ENCODE measurements at places on chromosomes 11 and 22. TPM values are rescaled to one million over a fixed set of nuclear protein-coding genes. Genes with fewer than 3 reads are reported as not detected.

DNA sequence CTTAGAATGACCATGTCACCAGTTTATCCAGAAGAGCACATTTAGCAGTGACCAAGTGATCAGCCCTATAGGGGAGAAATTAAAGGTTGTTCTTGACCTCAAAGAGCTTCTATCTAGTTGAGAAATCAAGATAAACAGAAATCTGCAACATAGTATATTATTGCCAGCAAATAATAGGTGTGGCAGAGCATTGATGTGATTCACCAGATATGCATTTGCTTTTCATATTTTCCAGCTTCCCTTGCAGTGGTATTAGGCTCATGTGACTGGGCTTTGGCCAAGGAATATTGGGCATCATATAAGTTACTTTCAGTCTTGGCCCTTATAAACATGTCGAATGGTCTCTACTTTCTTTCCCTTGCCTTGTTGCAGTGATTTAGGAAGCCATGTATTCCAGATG, 34.5 kb downstream of the COMMD9 start:
- DNase-seq = no peak
- no peaks in the 10 kb centered on the region for H3K27me3 ChIP-seq
- no peak overlapping the region for H3K27ac ChIP-seq

DNA sequence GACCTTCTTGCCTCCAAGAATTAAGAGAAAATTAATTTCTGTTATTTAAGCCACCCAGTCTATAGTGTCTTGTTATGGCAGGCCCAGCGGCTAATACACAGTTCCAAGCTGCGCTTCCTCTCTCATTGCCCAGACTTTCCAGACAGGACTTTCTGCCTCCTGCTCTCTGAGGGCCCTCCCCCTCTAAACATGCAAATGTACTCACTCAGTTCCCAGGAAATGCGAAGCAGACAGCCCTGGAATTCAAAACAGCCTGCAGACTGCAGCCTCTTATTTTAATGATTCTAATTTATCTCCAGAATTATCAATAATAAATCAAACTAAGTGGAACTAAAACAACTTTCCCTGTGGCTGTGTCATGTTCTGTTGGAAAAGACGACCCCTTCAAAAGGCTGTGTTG, 115.5 kb upstream of the ISX start:
- peaks cover 2% of the 10 kb centered on the region for H3K4me1 ChIP-seq
- no peaks in the 10 kb centered on the region for H3K27me3 ChIP-seq
- H3K4me3 ChIP-seq = no peak overlapping the region
- H3K36me3 ChIP-seq = no peaks in the 10 kb centered on the region
- H3K27ac ChIP-seq = no peak overlapping the region

- H3K36me3 ChIP-seq = no peaks in the 10 kb centered on the region
- no peaks in the 10 kb centered on the region for H3K27me3 ChIP-seq
These were observed at the start of gene POU2AF1 for GRCh38 chr11:111378861-111379601. Gene POU2AF1 (minus strand): TSS chr11:111379275. CDS start chr11:111379177, 98 bp downstream.

- no peak overlapping the region for H3K27ac ChIP-seq
- no peaks in the 10 kb centered on the region for H3K36me3 ChIP-seq
- H3K4me3 ChIP-seq = no peak overlapping the region
- peak; percentile 43 for DNase-seq
- H3K27me3 ChIP-seq = no peaks in the 10 kb centered on the region
- peaks cover 4% of the 10 kb centered on the region for H3K4me1 ChIP-seq
These were observed 3.4 kb upstream of the PIM3 start for GRCh38 chr22:49956914-49957825.

SCGB1A1 gene
- not detected for total RNA-seq

RASSF10 gene
- 29.1 TPM for total RNA-seq

H19 gene
- 3.2 TPM for total RNA-seq

Data from endodermal cell (in vitro differentiated cells).